ENCODE measurements at places on chromosomes 16 and 17.

DNA sequence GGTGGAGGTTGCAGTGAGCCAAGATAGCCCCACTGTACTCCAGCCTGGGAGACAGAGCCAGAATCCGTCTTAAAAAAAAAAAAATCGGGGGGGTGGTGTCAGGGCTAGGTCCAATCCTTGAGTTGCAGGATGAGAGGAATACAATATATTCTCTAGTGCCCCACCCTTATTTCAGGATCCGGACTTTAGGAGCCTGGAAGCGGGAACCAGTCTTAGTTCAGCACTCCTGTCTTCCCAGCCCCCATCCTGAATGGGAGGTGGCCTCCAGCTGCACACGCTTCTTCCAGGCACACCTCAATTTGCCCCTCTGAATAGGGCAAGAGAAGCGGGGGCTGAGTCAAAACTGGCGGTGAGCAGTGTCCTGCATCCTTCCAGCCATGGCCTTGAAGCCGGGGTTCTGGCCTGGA lies 1.6 kb downstream of the FHOD1 start:
- DNase-seq = no peak

GRCh38 chr16:66936462-66936861 lies 1.1 kb downstream of the CES2 start:
- DNase-seq = no peak

- DNase-seq = peak; percentile 20
Measured at GRCh38 chr16:81513204-81514040, 68.8 kb downstream of the CMIP start.

DNA sequence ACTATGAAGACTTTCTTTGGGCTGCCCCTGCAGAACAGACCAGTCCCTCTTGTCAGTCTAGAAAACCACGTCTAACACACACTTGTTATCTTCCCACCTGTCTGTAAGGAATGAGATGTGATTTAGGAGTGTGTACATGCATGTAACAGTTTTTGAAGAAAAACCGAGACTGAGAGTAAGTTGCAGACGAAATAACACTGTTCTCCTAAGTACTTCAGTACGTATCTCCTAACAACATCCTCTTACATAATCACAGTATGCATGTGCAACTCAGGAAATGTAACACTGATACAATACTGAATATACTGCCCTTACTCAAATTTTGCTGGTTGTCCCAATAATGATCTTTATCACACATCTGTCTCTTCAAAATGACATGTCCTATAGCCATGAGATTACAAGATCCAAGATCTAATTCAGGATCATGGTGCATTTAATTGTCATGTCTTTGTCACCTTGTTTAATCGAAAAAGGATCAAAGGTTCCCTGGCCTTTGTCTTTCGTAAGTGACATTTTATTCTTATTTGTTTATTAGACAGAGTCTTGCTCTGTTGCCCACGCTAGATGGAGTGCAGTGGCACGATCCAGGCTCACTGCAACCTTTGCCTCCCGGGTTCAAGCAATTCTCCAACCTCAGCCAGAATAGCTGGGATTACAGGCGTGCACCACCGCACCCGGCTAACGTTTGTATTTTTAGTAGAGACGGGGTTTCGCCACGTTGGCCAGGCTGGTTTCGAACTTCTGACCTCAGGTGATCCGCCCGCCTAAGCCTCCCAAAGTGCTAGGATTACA lies 25.6 kb downstream of the CREBBP start:
- no peak for DNase-seq

DNA sequence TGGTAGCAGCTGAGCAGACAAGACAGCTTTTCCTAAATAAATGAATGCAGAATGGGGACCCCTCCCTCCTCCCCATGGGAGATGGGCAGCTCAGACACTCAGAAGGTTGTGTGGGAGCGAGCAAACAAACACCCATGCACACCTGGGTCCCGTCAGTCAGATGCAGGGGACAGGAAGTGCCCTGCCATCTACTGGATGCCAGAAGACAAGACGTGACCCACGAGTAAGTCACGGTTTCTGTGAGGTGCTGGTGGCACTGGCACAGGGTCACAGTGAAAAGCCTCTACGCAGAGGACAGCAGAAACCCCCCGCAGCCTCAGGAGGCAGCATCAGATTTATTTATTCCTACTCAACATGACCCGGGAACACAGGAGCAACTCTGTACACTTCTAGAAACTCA lies 8.4 kb downstream of the HBQ1 start:
- no peak for DNase-seq

GRCh38 chr17:63774141-63774968 lies at the start of gene DDX42:
DDX42 (plus strand) TSS chr17:63774170; CDS start chr17:63787050, 12,880 bp downstream.
- DNase-seq = peak; percentile 5

DNA sequence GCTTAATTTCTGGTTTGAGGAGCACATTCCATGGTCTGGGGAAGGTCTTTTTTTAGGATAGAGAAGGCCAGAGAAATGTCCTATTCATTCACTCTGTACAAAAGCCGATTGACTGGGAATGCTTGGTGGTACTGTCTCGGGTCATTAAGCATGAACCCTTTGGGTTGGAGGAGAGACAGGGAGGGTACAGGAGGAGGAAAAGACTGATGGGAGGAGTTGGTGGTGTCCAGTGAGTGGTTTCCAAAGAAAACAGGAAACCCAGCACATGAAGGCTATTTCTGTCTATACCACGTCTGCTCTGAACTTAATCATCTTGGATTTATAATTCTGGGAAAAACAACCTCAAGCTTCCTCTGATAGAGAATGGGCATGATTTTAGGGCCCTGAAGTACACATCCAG lies 111.9 kb downstream of the XYLT1 start:
- no peak for DNase-seq

DNA sequence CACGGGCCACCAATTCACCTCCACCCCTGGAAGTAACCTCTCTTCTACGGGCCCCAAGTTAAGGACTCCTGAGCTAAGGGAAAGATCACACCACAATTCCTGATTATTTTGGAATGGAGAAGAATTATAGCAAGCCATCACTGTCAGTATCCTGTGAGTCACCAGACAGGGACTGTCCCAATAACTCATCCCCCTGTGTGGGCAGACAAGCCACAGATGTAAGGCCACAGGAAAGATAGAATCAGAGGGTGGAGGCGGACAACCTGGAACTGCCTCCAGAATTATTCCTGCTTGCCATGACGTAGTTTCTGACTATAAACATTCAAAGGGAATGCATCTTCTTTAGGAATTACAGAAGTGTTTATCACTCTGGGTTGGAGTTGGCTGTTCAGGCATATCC lies 5.8 kb upstream of the MYO1D start:
- no peak for DNase-seq

GRCh38 chr17:4944554-4945175 lies 3.7 kb downstream of the PFN1 start:
- DNase-seq = no peak

DNA sequence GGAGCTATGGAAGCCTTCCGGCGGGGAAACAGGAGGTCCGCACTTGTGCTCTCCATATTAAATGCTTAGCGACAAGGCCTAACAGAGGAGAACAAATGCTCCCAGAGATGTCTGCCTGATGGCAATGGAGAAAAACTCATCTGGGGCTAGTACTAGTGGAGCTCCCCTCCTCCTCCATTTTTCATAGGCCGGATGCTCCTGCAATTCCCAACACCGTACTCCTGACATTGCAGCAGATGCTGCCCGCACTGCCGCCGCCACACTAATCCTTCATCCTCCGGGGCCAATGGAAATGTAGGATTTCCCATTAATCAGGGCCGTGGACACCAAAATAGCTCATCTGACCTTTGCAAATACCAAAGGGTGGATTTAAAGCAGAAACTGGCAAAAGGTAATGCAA lies 27.5 kb downstream of the TOM1L2 start:
- no peak for DNase-seq

- no peak for DNase-seq
Measured at GRCh38 chr16:87600246-87600645, 2.1 kb upstream of the JPH3 start.

DNA sequence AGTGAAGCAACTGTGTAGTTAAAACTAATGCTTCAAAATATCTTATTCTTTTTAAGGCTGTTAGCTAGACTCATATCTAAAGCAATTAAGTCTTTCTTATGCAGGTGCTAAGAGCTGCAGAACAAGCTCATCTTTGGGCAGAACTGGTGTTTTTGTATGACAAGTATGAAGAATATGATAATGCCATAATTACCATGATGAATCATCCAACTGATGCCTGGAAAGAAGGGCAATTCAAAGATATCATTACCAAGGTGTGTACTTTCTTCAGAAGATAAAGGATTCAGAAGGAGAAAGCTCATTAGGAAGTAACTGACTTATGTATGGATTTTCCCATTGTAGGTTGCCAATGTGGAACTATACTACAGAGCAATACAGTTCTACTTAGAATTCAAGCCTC lies 23.9 kb downstream of the PTRH2 start:
- DNase-seq = no peak

Data from iPS DF 6.9 (cell line).